HT-29 (cell line): ENCODE measurements at places on chromosomes 4 and X. TPM values are rescaled to one million over a fixed set of nuclear protein-coding genes. Genes with fewer than 3 reads are reported as not detected.

Gene ZBTB33
- total RNA-seq = 6.1 TPM in 2 replicates

Gene F8
- total RNA-seq = 0.03 and 0.41 TPM in 2 replicates

Gene TEX11
- total RNA-seq = not detected in 2 replicates

Gene RAI2
- not detected in 2 replicates for total RNA-seq

Gene UGT2A1
- total RNA-seq = not detected in 2 replicates
